ENCODE measurements at places on chromosomes 13 and 19.

- no peak overlapping the region for H3K27ac ChIP-seq
- H3K4me1 ChIP-seq = peaks cover 16% of the 10 kb centered on the region
Measured at GRCh38 chr19:292951-293350, 1.7 kb upstream of the PLPP2 start.

DNA sequence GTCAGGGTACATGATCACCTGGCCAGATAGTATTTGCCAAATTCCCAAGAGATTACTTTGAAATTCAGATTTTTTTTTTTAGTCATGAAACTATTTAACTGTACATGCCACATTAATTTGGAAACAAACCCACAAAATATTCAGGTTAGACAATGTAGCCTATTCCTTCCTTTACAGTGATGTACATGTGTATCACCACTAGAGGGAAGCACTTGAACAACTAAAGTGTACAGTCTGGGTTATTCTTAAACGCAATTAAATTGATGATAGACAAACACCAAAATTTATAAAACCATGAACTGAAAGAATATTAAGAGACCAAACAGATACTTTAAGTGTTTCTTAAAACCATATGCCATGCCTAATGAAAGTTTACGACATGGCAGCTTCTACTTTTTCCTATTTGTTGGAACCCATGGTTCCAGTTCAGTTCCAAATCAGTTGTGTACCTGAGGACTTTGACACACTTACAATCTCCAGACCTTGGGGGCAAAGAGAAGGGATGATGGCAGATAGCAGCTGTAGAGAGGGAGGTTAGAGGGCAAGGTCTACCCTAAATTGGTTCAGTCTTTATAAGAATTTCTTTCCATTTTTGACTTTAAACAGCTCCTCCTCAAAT lies 52.8 kb downstream of the TNFSF13B start:
- H3K36me3 ChIP-seq = no peaks in the 10 kb centered on the region
- H3K27ac ChIP-seq = no peak overlapping the region

- peak overlapping the region; percentile 86 for H3K27ac ChIP-seq
- H3K4me1 ChIP-seq = peaks cover 45% of the 10 kb centered on the region
- H3K36me3 ChIP-seq = peaks cover 8% of the 10 kb centered on the region
- peak overlapping the region; percentile 10 for H3K4me3 ChIP-seq
Measured at GRCh38 chr19:16259385-16260159, 61.9 kb downstream of the AP1M1 start.

- peak overlapping the region; percentile 93 for H3K4me3 ChIP-seq
- H3K36me3 ChIP-seq = no peaks in the 10 kb centered on the region
- DNase-seq = peak; percentile 80
- H3K27ac ChIP-seq = peak overlapping the region; percentile 91
Measured at GRCh38 chr19:17469481-17470067, 750 bp upstream of the SLC27A1 start.

- peaks cover 27% of the 10 kb centered on the region for H3K36me3 ChIP-seq
- no peak for DNase-seq
- peaks cover 12% of the 10 kb centered on the region for H3K4me1 ChIP-seq
- no peak overlapping the region for H3K4me3 ChIP-seq
- H3K27ac ChIP-seq = no peak overlapping the region
- H3K27me3 ChIP-seq = no peaks in the 10 kb centered on the region
Measured at GRCh38 chr13:46721054-46721453, 75.9 kb downstream of the ESD start.

GRCh38 chr13:54232700-54233099 lies 1204.1 kb downstream of the OLFM4 start:
- no peak overlapping the region for H3K27ac ChIP-seq
- no peaks in the 10 kb centered on the region for H3K4me1 ChIP-seq
- no peak for DNase-seq
- no peaks in the 10 kb centered on the region for H3K36me3 ChIP-seq

DNA sequence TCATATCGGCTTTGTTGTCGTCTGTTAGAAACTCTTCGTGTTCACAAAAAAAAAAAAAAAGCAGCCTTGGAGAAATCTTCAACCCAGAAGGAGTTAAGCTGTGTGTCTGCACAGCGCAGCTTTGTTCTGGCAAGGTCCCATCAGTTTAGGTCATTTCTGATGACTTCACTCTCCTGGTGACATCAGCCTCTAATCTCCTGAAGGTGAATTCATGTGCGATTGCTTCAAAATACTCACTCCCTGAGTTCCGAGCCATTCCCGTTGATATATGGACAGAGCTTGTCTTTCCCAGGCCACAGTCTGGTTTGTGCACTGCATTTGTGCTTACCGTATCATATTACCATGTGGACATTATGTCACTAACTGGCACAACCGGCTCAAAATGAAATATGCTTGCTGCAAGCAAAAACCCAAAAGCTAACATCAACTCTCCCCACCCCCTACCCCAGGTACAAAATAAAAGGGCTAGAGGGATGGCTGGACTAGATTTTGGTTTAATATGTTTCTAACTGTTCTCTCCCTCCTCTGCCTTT lies 342.4 kb downstream of the KCNRG start:
- H3K27me3 ChIP-seq = no peaks in the 10 kb centered on the region
- H3K4me3 ChIP-seq = no peak overlapping the region
- H3K4me1 ChIP-seq = peaks cover 59% of the 10 kb centered on the region
- no peak overlapping the region for H3K27ac ChIP-seq
- no peaks in the 10 kb centered on the region for H3K36me3 ChIP-seq

DNA sequence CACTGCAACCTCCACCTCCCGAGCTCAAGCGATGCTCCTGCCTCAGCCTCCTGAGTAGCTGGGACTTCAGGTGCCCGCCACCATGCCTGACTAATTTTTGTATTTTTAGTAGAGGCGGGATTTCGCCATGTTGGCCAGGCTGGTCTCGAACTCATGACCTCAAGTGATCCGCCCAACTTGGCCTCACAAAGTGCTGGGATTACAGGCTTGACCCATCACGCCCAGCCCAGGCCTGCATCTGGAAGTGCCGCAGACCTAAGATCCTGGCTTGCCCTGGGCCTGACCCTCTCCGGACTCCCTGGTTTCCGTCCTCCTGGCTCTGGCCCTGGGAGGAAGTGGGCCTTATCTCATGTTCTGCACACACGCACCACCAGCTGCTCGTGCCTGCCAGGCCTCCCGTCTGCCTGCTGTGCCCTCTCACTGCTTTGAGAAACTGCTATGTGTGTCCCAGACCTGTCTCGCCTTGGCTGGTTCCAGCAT lies 4.7 kb upstream of the PTGIR start:
- DNase-seq = no peak
- peaks cover 37% of the 10 kb centered on the region for H3K4me1 ChIP-seq
- no peak overlapping the region for H3K4me3 ChIP-seq
- H3K27ac ChIP-seq = peak overlapping the region; percentile 81
- H3K27me3 ChIP-seq = no peaks in the 10 kb centered on the region

DNA sequence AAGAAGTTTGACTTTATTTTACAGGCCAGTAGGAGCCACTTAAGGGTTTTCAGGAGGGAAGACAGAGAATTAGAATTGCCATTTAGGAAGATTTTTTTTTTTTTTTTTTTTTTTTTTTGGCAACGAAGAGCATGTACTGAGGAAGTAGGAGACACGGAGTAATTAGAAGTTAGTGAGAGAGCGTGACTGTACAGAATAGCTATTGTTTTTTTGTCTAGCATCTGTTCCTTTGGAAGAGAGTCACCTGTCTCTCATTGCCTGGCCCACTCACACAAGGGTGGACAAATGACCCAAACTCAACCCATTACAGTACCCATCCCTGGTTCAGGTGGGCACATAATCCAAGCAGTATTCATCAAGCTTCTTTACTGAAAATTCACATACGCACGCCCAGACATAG lies 166.7 kb downstream of the LACC1 start:
- H3K4me1 ChIP-seq = no peaks in the 10 kb centered on the region
- no peak overlapping the region for H3K27ac ChIP-seq
- H3K27me3 ChIP-seq = peaks cover 15% of the 10 kb centered on the region

- no peak overlapping the region for H3K27ac ChIP-seq
- H3K36me3 ChIP-seq = no peaks in the 10 kb centered on the region
- no peak overlapping the region for H3K4me3 ChIP-seq
- no peaks in the 10 kb centered on the region for H3K4me1 ChIP-seq
Measured at GRCh38 chr13:110044551-110045111, 258.2 kb upstream of the IRS2 start.

DNA sequence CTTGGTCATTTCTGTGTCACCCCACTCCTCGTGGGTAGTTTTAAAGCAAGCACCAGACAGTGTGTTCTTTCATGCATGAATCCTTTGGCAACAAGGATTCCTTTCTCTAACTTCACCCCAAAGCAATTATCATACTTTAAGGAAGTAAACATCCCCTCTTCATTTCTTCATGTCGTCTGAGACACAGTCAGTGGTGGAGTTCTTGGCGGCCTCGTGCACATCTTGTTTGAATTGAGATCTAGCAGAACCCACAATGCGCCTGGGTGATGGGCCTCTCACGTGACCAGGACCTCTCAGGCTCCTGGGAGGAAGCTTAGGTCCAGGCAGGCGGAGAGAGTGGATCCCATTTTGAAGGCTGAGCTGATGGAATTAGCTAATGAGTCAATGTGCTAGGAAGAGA lies 2.6 kb downstream of the ACSBG2 start:
- H3K4me1 ChIP-seq = peaks cover 15% of the 10 kb centered on the region
- H3K27me3 ChIP-seq = peaks cover 12% of the 10 kb centered on the region

GRCh38 chr19:48379058-48379457 lies 12.3 kb downstream of the KDELR1 start:
- DNase-seq = no peak
- no peak overlapping the region for H3K4me3 ChIP-seq
- H3K36me3 ChIP-seq = peaks cover 9% of the 10 kb centered on the region
- no peaks in the 10 kb centered on the region for H3K27me3 ChIP-seq
- H3K4me1 ChIP-seq = no peaks in the 10 kb centered on the region

- H3K4me3 ChIP-seq = no peak overlapping the region
- peaks cover 3% of the 10 kb centered on the region for H3K27me3 ChIP-seq
- H3K36me3 ChIP-seq = no peaks in the 10 kb centered on the region
- H3K27ac ChIP-seq = no peak overlapping the region
Measured at GRCh38 chr13:91242652-91243051, 104.8 kb upstream of the MIR17HG start.

- no peak overlapping the region for H3K27ac ChIP-seq
- H3K4me3 ChIP-seq = no peak overlapping the region
- H3K36me3 ChIP-seq = no peaks in the 10 kb centered on the region
- DNase-seq = no peak
- no peaks in the 10 kb centered on the region for H3K4me1 ChIP-seq
Measured at GRCh38 chr13:65057986-65058385, 2172.2 kb downstream of the PCDH9 start.

Measured in stimulated activated naive B cell treated with anti-CD40 and anti-IgM and Interleukin-4, amounts not matched to agents 10 μg/mL and 1 μg/mL and 100 μg/mL, for 72 hours (primary cell).